ENCODE measurements at places on chromosomes 1 and 21.
A peak's percentile ranks its signal among the peaks of the same experiment; 100 is the strongest.

- peak; percentile 84 for DNase-seq
Measured at GRCh38 chr1:31580513-31580870, 4.2 kb downstream of the TINAGL1 start.

GRCh38 chr1:157145076-157145475 lies 6.9 kb upstream of the ETV3 start:
- DNase-seq: no peak

DNA sequence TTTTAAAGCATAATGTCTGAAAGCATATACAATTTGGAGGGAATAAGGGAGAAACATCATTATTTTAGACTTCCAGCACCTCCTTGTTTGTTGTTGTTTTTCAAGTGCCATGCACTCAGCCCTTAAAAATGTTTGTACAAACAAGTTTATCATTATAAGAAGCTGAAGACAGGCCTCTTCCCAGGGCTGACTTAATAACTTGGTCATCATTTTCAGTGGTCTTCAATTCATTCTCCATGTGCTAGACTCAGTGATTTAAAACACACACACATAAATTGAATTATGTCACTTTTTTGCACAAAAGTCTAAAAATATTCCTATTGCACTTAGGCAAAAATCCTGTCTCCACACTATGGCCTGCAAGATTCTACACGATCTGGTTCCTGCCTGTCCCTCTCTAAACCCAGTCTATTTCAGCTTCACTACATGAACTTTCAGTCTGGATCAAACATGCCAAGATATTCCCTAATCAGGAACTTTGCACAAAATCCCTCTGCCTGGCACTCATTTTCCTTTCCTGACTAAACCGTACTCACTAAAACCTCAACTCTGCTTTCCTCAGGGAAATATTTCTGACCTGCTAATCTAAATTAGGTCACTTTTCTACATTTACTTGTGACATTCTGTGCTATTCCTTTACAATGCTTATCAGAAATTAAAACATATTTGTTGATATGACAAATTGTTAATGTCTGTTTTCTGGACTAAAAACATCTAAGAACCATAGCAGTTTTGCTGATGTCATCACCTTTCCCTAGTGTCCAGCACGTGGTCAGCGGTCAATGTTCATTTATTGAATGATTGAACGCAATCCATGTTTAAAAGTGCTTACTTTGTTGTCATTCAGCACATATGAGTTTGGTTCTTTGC lies 14.8 kb upstream of the GBP5 start:
- DNase-seq: no peak

- DNase-seq: no peak
Measured at GRCh38 chr1:9435854-9436640, 103.2 kb upstream of the SLC25A33 start.

GRCh38 chr1:66696771-66697170 lies 55.5 kb upstream of the DYNLT5 start:
- no peak for DNase-seq

- DNase-seq: no peak
Measured at GRCh38 chr1:66291531-66291864, 242.5 kb upstream of the SGIP1 start.

- no peak for DNase-seq
Measured at GRCh38 chr1:182141040-182141439, 79.5 kb upstream of the ZNF648 start.

- peak; percentile 71 for DNase-seq
Measured at GRCh38 chr1:157963713-157964112, 29.7 kb upstream of the KIRREL1 start.

GRCh38 chr1:51927029-51927428 lies 48.5 kb upstream of the NRDC start:
- peak; percentile 59 for DNase-seq
